ENCODE measurements at places on chromosomes 3 and 15.

- DNase-seq: no peak
Measured at GRCh38 chr3:31793821-31794220, 187.2 kb downstream of the OSBPL10 start.

- no peak for DNase-seq
Measured at GRCh38 chr3:45330510-45331295, 57.7 kb upstream of the LARS2 start.

GRCh38 chr15:42156243-42156922, at the start of gene PLA2G4F:
TSS of gene PLA2G4F (minus strand) at chr15:42156636. CDS start at chr15:42156549, 87 bp downstream.
- DNase-seq: no peak

DNA sequence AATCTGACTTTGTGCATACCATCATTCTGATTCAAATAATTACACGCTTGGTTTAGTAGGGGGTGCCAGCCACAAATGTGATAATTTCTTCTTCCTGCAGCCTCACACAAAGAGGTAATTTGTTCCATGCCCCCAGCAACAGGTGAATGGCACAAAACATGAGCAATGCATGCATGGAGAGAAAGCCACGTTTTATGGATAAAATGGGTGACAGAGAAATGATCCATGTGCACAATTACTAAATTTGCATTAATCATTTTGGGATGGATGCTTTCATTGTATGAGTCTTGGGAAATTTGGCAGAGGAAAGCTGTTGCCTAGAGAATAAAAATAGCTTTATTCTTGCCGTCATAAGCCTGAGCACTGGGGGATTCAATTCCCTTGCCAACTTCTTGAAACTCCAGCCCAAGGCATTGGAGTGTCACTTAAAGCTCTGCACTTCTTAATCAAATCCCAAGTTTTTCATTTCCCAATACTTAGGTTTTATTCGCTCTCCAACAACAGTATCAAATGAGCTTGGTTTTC, 411.6 kb downstream of the GBE1 start:
- DNase-seq: no peak

- no peak for DNase-seq
Measured at GRCh38 chr3:138440121-138440521, 5.7 kb downstream of the ESYT3 start.

GRCh38 chr15:93985925-93986324, 245.4 kb upstream of the MCTP2 start:
- no peak for DNase-seq

DNA sequence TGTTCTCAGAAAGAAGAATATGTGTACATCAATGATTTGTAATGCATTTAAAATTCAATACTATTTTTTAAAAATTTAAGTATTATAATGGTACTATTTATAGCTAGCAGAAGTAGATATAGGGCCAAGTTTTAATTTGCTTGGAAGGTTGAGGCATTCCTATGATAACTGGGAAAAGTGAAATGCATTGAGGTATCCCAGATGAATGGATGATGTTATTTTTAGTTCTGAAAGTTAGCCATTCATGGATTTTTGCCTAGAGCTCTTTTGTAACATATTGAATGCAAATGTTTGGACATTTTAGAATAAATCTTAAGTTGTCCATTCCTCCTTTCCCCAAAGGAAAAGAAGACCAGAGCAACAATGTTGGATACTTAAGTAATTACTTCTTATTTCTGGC, 47.6 kb downstream of the GAP43 start:
- DNase-seq: no peak

- DNase-seq: no peak
Measured at GRCh38 chr3:149026718-149027117, 35.4 kb downstream of the GYG1 start.

GRCh38 chr15:68412218-68412617, 19.7 kb downstream of the ITGA11 start:
- no peak for DNase-seq

DNA sequence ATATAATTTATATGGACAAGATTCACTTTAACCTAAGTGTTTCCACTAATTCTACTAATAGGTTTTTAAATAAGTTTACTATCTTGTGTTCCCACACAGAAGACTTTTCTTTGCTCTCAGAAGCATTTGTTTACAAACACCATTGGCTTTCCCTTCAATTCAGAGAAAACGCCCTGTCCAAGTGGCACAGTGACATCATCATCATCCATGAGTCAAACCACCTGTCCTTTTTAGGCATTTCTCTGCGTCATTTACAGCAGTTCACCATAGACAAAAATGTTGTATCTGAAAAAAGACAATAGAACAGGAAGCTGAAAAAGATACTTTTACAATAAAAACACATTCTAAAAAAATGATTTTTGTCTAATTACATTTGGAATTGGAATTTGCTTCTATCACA, 9.3 kb upstream of the BCL2L10 start:
- DNase-seq: no peak

- DNase-seq: no peak
Measured at GRCh38 chr3:36124118-36124796, 256.0 kb upstream of the STAC start.

DNA sequence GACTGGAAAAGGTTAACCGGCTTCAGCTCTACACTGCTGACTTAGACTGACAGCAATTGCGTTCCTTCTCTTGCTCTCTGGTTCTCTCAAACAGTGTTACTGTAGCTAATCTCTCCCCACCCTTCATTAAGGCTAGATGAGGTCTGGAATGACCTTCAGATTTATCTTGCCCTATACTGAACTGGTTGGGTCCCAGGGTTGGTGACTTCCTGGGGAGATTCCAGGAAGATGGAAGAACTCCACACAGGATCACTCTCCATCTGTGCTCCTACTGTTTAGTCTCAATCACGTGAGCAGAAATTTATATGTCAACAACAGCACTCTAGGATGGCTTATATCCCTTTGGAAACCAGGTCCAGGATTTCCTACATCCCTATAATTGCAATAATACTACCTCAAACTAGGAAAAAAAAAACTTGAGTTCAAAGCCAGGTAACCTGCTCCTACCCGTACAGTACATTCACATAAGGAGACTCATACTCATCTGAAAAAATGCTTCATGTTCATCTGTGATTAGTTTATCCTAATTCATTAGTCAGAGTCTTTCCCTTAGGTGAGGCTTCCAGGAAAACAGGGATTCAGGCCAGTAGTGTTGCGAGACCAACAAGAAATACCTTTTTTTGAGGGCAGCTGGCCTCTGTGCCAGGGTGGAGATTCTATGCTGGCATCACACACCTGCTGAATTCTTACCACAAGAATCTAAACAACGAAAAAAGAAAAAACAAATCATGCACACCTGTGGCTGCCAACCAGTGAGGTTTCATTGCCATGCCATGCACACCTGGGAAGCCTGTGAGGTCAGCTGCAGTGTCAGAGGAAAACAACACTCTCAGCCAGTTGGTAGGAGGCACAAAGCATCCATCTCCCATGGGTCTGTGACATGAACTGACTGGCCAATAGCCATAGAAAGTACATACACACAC, 297.3 kb downstream of the MECOM start:
- no peak for DNase-seq

GRCh38 chr3:24155276-24155675, 210.2 kb downstream of the NR1D2 start:
- DNase-seq: no peak

GRCh38 chr15:86743283-86743903, 663.7 kb downstream of the AGBL1 start:
- DNase-seq: no peak

DNA sequence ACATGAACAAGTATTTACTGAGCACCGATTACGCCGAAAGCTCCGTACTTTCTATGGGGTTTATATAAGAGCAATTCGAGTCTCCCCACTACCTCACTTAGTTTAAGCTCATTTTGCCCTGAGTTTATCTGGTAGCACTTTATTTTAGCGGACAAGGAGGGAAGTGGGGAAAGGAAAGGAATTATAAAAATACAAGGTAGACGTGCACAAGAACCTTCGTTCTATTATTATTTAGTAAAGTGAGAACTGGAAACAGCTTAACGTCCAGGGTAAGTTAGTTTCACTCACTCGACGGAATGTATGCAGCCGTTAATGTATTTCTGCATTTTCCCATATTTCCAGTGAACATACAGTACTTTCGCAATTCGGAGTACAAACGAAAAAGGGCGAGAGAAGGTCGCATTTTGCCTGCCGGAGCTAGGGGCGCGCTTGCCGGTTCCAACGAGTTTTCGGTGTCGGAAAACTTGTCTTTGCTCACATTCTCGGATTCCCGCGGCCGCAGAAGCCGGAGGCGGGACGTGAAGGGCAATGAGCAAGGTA, 1.2 kb upstream of the STT3B start:
- no peak for DNase-seq

All from GM12891 (cell line).